H7 (cell line): ENCODE measurements at places on chromosomes 11 and 22. TPM values are rescaled to one million over a fixed set of nuclear protein-coding genes. Genes with fewer than 3 reads are reported as not detected.

The OR51A2 gene
- not detected in 2 replicates for total RNA-seq

DNA sequence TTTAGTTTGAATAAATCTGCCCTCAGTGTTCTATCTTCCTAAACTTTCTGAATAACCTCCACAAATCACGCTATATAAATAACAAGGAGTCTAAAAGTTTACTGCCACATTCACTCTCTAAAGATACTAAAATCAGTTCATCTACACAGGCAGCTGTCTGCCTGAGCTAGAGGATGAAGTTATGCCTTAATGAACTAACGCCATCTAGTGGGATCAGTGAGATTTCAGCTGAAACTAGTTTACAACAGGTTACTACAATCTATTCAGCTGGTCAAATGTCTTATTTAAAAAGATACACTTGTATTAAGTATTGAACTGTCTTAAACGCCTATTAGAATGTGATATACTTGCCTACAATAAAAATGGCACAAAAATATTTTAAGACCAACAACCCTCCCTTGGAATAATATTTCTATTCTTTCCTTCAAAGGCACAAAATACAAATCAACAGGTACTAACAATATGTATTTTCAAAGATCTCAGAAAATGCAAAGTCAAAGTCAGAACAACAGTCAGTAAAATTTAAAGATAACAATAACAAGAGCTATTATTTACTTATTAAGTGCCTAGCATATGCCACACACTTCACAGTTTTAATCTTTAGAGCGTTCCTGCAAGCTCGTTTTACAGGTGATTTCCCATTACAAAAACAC lies 84.1 kb downstream of the LARGE2 start:
- DNase-seq, result peak; percentile 44

The SYNGR1 gene
- 24.4 and 37.9 TPM in 2 replicates for total RNA-seq

- DNase-seq, result no peak
These were observed 7.8 kb upstream of the POLR3H start for GRCh38 chr22:41551877-41552582.

DNA sequence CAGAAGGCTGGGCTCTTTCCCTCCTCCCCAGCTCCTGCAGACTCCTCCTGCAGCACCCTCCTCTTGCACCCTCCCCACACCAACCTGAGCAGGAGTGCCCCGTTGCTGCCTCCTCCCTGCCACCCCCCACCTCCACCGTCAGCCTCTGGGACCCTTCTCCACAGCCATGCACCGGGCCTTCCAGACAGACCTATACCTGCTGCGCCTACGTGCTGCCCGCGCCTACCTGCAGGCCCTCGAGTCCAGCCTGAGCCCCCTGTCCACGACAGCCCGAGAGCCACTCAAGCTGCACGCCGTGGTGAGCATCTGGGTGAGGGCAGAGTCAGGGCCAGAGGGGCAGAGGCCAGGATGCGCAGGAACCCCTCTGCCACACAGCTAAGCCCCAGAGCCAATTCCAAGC lies 16.2 kb downstream of the ZDHHC24 start:
- DNase-seq, result no peak

The P2RX6 gene
- 0.26 and 0.31 TPM in 2 replicates for total RNA-seq

- DNase-seq, result peak; percentile 91
These were observed 4.8 kb upstream of the POU2F3 start for GRCh38 chr11:120235024-120235628.

The CASP5 gene
- total RNA-seq, result not detected in 2 replicates

- peak; percentile 16 for DNase-seq
These were observed 1330.2 kb downstream of the LRRC4C start for GRCh38 chr11:40129266-40129665.
